ENCODE measurements at places on chromosomes 5 and 9.

DNA sequence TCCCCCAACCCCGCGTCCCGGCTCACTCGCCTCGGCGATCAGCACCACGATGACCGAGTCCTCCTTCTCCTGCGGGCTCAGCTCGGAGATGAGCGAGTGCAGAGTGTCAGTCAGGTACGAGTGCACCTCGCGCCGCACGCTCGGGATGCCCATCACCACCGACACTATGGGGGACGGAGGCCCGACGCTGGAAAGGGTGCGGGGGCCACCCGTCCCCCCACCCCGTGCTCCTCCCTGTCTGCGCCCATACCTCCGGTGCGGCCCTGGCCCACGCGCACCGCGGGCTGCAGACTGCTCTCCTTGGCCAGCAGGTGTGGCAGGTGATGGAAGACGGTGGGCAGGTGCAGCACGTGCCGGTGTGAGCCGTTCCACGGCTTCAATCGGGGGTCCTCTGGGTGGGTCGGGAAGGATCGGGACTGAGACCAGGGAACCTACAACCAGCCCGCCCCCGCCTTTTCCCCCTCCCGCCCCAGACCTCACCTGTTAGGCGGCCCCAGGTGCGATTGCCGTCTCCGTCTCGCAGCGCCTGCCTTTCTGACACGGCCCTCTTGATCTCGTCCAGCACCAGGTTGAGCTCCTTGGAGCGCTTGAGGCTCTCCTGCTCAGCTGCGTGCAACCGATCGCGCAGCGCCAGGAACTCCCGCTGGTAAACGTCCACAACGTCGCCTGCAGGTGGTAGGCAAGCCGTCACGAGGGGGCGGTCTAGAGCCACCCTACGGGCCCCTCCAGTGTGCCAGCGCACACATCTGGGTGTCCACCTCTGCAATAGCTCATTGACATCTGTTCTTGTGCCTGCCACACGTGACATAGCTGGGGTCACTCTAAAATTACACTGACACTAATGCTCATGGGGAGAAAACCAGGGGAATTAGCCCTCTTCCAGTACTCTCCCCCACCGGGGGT, 5.1 kb downstream of the MGAT4B start:
- no peak for DNase-seq

GRCh38 chr9:77085416-77085815, 66.0 kb downstream of the FOXB2 start:
- no peak for DNase-seq

DNA sequence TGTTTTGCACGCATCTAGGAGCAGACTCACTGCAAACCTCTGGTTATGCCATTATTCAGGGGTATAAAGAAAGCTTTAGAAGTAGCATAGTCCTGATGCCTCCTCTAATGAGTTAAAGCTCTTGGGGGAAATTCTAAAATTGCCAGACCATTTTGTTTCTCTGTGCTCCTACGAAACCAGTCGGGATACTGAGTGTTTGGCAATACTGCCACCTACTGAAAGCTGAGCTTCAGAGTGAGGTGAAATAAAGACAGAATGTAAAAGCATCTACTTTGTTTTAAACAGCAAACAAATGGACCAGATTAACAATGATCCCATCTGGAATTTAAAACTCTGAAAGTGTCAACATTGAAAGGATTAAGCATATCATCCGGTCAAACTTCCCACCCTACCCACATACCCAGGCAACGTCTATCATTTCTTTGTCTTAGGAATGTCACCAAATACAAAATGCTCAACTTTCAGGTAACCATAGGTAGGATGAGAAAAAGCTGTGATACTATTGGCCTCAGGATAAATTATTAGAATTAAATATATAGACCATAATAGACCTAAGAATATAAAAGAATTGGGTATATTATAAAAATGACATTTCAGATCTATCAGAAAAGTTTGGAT, 77.8 kb upstream of the SHISAL2B start:
- DNase-seq, result no peak

- DNase-seq, result no peak
Measured at GRCh38 chr5:57325678-57326397, 152.0 kb downstream of the GPBP1 start.

DNA sequence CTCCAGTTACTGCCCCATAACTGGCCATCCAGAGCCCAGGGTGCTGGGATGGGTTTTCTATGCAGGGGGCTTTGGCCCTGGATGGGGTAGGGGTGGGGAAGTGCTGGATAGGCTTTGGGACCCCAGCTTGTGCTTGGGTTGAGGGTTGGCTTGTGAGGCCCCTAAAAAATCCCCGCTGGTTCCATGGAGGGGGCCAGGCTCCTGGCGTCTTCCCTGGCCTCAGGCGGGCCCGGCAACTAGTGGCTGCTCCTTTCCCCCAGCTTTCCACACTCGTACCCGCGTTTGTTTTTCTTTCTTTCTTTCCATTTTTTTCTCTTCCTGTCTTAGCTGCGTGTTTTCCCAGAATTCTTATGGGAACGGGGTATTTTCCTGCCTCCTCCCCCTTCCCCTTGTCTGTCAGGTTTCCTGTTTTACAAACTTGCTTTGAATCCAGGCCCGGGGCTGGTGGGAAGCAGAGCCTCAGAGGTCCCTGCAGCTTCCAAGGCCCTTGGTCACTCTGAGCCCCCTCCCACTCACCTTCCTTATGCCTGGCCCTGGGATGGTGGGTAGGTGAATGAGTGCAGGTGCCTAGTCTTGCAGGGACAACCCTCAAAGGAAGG, 40.2 kb downstream of the RGS3 start:
- no peak for DNase-seq

- DNase-seq, result no peak
Measured at GRCh38 chr5:136364307-136364706, 1.0 kb downstream of the TRPC7 start.

GRCh38 chr5:89399548-89399947, 516.6 kb upstream of the MEF2C start:
- DNase-seq, result no peak

DNA sequence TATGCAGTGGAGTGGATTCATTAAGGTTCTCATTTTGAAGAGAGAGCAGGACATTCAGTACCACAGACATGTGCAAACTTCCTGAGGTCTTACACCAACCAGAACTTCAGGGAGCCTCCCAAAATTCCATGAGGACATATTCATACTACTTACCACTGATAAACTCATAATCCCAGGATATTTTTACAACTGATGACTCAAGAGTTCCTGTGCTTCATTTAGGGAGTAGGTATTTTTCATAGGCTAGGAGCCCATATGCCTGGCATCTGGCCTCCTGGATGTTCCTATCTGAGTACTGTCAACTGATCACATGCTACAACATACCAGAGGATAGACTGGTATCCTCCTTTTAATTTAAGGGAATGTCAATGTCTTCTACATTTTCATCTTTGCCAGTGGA, 578.0 kb downstream of the EFNA5 start:
- DNase-seq, result no peak

GRCh38 chr9:99121604-99122003, 16.7 kb downstream of the TGFBR1 start:
- no peak for DNase-seq

DNA sequence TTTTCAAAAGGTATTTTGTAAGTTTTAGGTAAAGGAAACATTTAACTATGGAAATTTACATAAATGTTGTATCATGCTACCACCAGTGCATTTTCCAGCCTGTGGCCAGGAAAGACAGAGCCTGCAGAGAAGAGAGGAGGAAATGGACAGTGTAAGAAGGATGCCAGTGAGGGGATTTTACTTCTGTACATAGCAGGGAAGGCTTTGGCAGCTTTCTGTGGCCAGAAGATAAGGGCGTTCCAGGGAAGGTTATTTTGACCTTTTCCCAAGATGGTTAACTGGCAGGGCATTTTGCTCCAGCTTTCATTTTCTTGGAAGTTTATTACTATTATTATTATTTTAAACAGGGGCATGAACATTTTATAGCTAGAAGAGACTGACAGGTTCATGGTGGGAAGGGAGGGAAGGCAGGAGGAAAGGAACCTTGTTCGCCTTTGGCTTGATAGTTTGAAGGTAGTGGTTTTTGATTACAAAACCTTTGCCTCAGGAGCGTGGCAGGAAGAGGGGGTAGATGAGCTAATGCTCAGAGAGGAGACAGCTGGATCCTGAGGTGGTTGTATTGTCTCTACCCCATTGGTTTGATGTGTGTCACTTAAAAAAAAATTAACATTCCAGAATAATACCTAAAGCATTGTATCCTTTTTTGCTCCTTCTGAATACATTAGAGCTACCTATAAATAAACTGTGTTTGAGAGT, 4.1 kb downstream of the ISOC1 start:
- no peak for DNase-seq

DNA sequence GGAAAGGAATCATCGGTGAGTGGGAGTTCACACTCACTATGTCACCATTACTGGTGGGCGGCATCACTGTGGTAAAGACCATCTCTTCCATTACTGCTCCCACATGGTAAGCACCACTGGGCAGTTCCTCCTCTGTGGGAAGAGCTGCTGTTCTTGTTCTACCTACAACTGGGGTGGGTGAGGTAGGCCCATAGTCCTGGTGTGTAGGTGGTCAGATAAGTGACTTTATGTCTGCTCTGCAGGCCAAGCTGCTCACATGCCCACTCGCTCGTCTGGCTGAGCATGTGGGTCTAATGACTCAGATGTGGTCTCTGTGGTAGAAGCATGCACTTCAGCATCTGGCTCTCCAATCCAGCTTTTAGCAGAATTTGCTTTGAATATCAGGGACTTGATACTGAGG, 82.9 kb downstream of the TMEM215 start:
- DNase-seq, result no peak

- DNase-seq, result no peak
Measured at GRCh38 chr9:107172979-107173347, 110.1 kb upstream of the RAD23B start.
